Left ventricle myocardium superior (tissue), 1 donor: ENCODE measurements at places on chromosomes 13 and 19. TPM values are rescaled to one million over a fixed set of nuclear protein-coding genes. Genes with fewer than 3 reads are reported as not detected.

GRCh38 chr13:49615836-49616675 lies 12.3 kb upstream of the ARL11 start:
- no peak for DNase-seq

- peak; percentile 93 for DNase-seq
Observed at GRCh38 chr19:51688671-51689571, 4.2 kb upstream of the SPACA6 start.

DNA sequence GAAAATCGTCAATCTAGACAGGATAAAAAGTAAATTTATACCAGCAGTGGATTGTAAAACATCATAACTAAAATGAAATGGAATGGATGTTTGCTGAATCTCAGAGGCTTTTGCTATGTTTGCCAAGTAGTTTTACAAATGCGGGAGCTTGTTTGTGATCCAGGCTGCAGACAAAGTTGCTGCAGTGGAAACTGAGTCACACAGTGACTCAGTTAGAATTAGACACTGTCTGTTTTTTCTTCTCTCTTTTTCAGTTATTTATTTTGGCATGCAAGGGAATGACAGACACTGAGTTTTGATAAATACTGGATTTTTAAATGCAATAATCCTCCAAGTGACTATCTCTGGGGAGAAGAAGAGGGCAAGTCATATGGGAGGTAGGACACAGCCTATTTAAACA lies 4.6 kb upstream of the PNMA8A start:
- no peak for DNase-seq

Gene RINL
- total RNA-seq = 4.5 TPM
